ENCODE measurements at places on chromosomes 2 and 18.

DNA sequence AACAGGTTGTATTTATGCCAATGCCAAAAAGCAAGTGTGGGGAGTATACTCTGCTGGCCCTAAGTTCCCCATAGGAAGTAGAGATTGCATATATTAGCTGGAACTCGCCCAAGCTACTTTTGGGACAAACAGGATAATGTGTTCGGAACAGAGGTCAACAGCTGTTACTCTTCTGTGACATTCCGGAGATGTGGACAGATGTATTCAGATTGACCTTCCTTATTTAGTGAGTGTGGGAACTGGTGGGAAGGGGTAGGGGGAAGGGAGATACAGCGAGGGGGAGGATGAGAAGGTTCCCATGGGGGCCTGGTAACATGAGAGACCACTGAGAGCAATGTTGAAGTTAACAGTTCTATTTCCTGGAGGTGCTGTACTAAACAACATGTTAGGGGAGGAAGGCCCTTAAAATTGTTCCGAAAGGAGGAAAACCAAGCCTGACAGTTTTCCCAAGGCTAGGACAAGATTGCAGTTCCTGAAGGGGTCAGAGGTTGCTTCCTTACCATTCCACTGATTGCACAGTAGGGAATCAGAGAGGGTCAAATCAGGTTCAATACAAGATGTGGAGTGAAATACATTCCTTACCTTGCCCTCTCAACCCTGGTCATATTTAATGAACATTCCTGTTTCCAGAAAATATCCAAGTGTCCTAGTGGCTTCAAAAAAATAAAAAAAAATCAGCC, 14.3 kb upstream of the CD28 start:
- DNase-seq: no peak

DNA sequence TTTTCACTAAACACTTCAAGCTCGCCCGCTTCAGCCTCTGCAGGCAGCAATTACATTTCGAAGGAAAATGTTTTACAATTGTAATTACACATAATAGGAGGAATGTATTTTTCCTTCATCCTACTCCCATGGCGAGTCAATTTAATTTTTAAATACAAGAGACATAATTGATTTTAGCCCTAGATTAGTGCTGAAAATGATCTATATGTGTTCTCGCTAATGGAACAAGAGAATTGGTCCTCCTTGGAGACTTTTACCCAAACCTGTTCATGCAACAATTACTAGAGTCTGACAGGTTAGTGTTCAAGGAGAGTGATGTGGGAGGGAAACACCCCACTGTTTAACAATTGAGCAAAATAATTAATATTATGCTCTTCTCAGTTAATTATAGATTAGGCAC, 509.4 kb upstream of the SETBP1 start:
- DNase-seq: no peak

DNA sequence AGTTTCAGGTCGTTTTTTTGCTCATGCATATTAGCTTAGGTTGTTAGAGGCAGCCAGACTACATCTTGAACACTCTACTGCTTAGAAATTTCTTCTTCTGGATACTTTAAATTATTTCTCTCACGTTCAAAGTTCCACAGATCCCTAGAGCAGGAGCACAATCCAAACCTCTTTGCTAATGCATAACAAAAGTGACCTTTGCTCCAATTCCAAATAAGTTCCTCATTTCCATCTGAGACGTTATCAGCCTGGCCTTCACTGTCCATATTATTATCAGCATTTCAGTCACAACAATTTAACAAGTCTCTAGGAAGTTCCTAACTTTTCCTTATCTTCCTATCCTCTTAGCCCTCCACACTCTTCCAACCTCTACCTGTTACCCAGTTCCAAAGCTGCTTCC, 50.4 kb upstream of the ERMN start:
- DNase-seq: no peak

DNA sequence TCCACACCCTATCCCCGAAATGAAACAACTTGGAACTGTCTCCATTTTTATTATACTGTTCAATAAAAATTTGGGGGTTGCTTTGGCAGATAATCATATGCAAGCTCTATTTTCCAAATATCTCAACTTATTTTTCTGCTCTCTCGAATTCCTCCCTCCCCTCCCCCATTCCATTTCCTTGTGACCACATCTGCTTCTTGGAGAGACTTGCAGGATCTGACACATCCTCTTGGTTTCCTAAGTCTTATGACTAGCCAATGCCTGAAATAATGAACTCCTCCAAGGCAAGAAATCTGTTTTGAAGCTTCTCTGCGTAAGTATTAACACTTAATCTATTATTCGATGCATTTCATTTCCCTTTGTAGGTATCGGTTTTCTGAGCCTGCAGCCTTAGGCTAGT, 16.1 kb downstream of the TGIF1 start:
- no peak for DNase-seq

DNA sequence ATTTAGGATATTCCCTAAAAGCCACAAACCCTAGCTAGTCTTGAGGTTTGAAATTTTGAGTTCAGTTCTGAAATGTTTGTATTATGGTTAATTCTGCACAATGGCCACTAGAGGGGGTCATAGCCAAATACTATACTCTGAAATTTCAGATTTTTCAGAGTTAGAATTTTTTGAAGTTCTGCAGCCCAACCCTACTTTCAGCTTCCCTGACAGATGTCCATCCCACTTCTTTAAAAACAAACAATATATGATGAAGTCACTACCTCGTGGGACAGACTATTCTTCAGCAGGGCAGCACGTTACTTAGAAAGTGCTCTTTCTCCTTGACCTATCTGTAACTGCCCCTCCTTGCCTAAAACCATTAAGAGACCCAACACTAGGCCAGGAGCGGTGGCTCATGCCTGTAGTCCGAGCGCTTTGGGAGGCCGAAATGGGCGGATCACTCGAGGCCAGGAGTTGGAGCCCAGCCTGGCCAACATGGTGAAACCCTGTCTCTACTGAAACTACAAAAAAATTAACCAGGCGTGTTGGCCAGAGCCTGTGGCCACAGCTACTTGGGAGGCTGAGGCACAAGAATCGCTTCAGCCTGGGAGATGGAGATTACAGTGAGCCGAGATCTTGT, 48.2 kb upstream of the PAPOLG start:
- no peak for DNase-seq

All from activated naive CD8-positive, alpha-beta T cell treated with anti-CD3 and anti-CD28 coated beads, Interleukin-2, amount 50 U/mL, for 24 hours (primary cell).